ENCODE measurements at places on chromosomes 2 and 18.

DNA sequence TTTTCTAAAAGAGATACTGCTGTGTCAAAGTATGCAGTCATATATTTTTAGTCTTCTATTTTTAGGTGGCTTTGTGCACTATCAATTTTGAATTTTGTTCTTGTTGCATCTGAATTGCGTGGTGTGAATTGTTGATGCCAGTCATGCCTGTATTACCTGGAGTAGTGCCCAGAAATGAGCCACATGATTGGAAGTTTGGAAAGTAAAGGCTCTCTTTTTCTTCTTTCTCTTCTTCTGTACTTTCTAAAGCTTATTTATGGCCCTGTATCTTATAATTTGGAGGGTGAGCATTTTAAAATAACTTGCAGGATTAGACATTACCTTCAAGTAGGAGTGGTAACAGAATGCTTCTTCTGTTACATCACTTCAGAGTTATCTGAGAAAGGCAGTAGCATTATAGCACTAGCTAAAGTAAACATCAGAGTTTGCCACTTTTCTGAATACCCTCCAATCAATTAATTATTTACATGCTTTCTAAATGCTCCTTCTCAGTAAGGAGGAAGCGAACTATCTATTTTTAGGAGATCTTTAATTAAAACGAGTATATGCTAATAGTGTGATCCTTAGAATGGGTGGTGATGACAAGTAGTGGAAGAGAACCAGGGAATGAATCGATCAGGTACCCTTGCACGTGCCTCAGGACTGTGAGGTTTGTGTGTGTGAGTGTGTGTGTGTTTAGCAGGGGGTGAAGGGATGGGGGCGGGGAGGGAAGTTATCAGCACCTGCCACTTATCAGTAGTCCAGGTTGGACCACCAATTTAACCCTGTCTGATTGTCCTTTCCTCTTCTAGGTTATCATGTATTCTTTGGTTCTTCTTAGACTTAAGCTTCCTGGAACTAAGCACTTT, 112.5 kb downstream of the MAP3K20 start:
- no peak overlapping the region for H3K27ac ChIP-seq
- peaks cover 6% of the 10 kb centered on the region for H3K36me3 ChIP-seq
- DNase-seq = no peak
- no peak overlapping the region for H3K4me3 ChIP-seq
- H3K27me3 ChIP-seq = no peaks in the 10 kb centered on the region
- no peaks in the 10 kb centered on the region for H3K4me1 ChIP-seq

GRCh38 chr2:238717084-238717483, 130.8 kb upstream of the TWIST2 start:
- DNase-seq = no peak
- no peak overlapping the region for H3K4me3 ChIP-seq
- no peaks in the 10 kb centered on the region for H3K36me3 ChIP-seq
- no peak overlapping the region for H3K27ac ChIP-seq
- no peaks in the 10 kb centered on the region for H3K4me1 ChIP-seq
- no peaks in the 10 kb centered on the region for H3K27me3 ChIP-seq

- H3K36me3 ChIP-seq = no peaks in the 10 kb centered on the region
- DNase-seq = no peak
- H3K4me1 ChIP-seq = no peaks in the 10 kb centered on the region
- no peaks in the 10 kb centered on the region for H3K27me3 ChIP-seq
- no peak overlapping the region for H3K4me3 ChIP-seq
Measured at GRCh38 chr2:222283634-222284033, 15.2 kb downstream of the PAX3 start.

- no peaks in the 10 kb centered on the region for H3K27me3 ChIP-seq
- no peaks in the 10 kb centered on the region for H3K4me1 ChIP-seq
- H3K36me3 ChIP-seq = no peaks in the 10 kb centered on the region
- no peak overlapping the region for H3K27ac ChIP-seq
- H3K4me3 ChIP-seq = no peak overlapping the region
Measured at GRCh38 chr2:19009510-19009909, 348.9 kb downstream of the OSR1 start.

- no peaks in the 10 kb centered on the region for H3K36me3 ChIP-seq
- H3K27ac ChIP-seq = no peak overlapping the region
- no peaks in the 10 kb centered on the region for H3K27me3 ChIP-seq
- DNase-seq = no peak
- peaks cover 19% of the 10 kb centered on the region for H3K4me1 ChIP-seq
- H3K4me3 ChIP-seq = no peak overlapping the region
Measured at GRCh38 chr18:9478545-9478944, 3.2 kb downstream of the RALBP1 start.

All from HepG2 (cell line).